ENCODE measurements at places on chromosomes 6 and 20.

- no peak for DNase-seq
These were observed 262.4 kb upstream of the MARCKS start for GRCh38 chr6:113594726-113595125.

- DNase-seq = no peak
These were observed 32.8 kb upstream of the MICB start for GRCh38 chr6:31465185-31465536.

- DNase-seq = no peak
These were observed 386.9 kb upstream of the MAN1A1 start for GRCh38 chr6:119736296-119737021.

DNA sequence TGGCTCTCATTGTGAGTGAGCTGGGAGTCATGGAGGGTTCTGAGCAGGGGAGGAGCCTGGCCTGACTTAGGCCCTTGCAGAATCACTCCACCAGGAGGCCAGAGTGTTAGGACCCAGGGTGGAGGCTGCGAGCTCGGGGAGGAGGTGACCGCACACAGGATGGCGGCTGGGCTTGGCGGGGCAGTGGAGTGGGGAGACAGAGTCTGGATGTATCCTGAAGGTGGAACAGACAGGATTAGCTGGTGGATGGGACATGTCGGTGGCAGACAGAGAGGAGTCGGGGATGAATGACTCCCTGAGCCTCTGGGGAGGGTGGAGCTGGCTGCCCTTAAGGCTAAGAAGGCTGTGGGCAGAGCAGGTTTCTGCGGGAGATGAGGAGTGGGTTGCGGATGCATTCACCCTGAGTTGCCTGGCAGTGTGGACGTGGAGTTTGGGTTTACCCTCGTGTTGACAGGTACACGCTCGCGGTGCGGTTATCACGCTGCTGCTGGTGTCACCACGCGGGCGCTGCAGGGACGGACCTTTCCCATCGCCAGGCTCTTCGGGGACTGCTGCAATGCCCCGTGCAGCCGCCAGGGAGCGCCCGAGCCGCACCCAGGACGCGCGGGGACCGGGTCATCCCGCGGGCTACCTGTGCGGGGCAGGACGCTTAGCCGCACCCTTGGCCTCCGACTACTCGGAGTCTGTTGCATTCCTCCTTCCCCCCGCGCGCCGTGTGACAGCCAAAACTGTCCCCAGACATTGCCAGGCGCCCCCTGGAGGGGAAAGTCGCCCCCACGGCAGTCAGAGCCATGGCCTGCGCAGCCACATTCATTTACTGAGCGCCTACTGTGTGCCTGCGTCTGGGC, 43.0 kb upstream of the PTGIS start:
- DNase-seq = peak; percentile 47

GRCh38 chr20:44022464-44022863, 107.8 kb downstream of the TOX2 start:
- no peak for DNase-seq

- no peak for DNase-seq
These were observed 6.8 kb downstream of the NFATC2 start for GRCh38 chr20:51535674-51536073.

GRCh38 chr6:43951063-43951755, 176.0 kb downstream of the MRPL14 start:
- DNase-seq = no peak

DNA sequence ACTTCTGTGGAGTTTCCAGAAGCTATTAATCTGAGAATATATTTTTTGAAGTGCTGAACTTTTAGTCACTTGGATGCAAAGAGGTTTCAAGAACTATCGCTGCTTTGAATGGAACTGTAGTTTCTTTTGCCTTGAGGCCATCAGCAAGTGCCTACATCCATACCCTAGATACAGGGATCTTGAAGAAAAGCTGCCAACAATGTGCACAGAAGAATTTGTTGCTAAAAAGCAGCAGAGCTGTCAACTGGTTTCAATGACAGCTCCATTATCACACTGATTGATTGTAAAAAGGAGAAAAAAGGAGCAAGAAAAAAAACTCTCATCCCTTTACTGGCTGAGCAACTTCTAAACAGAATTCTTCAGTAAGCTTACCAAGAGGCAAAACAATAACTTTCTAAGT, 251.0 kb upstream of the NRSN1 start:
- DNase-seq = no peak

DNA sequence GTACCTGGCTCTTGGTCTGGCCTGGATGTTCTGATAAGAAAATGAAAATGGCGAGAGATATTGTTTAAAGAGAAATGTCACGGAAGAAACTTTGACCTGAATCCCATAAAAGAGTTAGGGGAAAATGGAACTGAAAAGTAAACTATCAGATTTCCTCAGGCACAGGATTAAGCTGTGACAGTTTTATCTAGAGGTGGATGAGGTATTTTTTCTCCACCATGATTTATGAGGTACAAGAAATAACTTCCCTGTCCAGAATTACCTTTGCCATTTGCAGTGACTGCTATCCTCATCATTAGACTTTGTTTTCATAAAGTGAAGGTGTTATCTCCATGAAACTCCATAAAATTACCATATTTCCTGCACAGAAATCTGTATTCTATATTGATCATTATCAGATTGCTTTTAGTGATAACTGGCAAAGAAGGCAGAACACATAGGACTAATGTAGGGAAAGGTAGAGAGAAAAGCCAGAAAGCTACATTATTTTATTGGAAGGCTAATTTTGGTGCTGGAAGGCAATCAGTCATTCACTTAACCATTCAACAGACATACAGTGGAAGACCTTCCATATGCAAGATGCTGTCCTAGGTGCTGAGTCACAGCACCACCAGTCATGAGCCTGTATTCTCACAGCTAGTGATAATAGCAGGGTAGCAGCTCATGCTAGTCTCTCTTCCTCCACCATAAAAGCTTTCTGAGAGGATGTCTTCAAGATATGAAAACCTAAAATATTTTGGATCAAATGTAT, 427.3 kb upstream of the CITED2 start:
- DNase-seq = no peak
